ENCODE measurements at places on chromosomes 6 and 20.

- DNase-seq: no peak
These were observed 87.7 kb upstream of the UFL1 start for GRCh38 chr6:96433950-96434349.

DNA sequence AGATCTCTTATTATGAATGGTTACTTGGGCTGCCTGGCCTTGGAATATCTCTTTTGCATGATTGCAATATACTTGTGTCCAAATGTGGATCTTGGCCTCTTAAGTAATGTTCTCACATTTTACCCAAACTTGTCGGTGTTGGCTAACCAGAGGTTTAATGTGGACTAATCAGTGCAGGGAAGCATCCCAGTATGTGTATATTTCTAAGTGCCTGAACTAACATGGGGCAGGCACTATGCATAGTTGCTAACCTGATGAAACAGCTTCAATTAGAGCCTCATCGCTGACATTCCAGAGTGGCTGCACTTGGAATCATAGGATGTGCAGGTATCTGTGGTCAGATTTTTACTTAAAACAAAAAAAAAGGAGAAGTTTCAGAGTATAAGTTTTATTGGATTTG, 160.0 kb downstream of the PDE7B start:
- DNase-seq: no peak

- DNase-seq: no peak
These were observed 6.2 kb upstream of the DDX43 start for GRCh38 chr6:73388433-73388799.

- no peak for DNase-seq
These were observed 1.5 kb downstream of the PYGB start for GRCh38 chr20:25249198-25249931.

GRCh38 chr20:20638878-20639277, 73.6 kb downstream of the RALGAPA2 start:
- no peak for DNase-seq

- no peak for DNase-seq
These were observed 438.1 kb downstream of the GJA1 start for GRCh38 chr6:121873595-121873994.

- no peak for DNase-seq
These were observed 53.6 kb downstream of the MDGA1 start for GRCh38 chr6:37643851-37644672.

DNA sequence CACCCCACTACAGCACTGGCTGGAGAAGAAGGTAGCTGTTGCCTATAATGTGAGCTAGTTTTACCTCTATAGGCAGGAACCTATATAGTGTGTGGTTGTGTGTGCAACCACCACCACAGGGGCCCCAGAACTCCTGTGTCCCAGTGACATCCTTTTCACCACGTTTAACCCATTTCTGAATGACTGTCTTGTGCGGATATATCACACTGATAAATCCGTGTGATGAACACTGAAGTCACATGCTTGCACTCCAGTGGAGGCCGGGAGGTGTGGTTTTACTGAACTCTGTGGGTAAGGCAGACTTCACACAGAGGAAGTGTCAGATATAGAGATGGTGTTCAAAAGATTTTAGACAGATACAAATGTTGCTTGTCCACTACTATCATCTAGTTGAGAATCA, 32.5 kb downstream of the SDHAF4 start:
- DNase-seq: no peak

All from cortex of kidney (tissue), 1 donor.